Lung microvascular endothelial cell (primary cell): ENCODE measurements at places on chromosomes 12 and 14. TPM values are rescaled to one million over a fixed set of nuclear protein-coding genes. Genes with fewer than 3 reads are reported as not detected.

- DNase-seq, result no peak
These were observed 49.2 kb upstream of the AEBP2 start for GRCh38 chr12:19390051-19390598.

GYS2 gene
- not detected in 2 replicates for total RNA-seq

- no peak for DNase-seq
These were observed 39.8 kb downstream of the TRPV4 start for GRCh38 chr12:109793411-109793810.

DNA sequence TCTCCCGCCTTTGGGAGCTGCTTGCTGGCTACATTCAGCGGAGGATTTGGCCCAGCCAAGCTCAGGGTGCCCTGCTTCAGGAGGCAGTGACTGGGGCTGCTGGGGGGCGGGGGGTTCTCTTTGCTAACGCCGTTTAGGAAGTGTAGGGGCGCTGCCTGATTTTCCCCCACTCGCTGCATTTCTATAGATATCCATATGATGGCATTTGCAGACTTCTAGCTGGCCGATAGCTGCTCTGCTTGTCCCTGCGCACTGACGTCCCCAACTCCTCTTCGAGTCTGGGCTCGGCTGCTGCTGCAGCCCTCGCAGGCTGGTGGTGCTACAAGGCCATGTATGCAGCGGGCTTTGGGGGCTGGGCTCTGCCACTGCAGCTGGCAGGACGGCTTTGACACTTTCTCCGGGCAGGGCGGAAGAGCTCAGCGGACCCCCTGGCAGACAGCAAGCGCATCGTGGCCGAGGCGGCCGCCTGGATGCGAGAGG, 3.1 kb downstream of the LRFN5 start:
- no peak for DNase-seq

NEK9 gene
- 18.1 and 32.7 TPM in 2 replicates for total RNA-seq

CFAP251 gene
- total RNA-seq, result 1.7 and 2.6 TPM in 2 replicates

GRCh38 chr14:58738876-58739275, 101.1 kb downstream of the DACT1 start:
- DNase-seq, result no peak

DNA sequence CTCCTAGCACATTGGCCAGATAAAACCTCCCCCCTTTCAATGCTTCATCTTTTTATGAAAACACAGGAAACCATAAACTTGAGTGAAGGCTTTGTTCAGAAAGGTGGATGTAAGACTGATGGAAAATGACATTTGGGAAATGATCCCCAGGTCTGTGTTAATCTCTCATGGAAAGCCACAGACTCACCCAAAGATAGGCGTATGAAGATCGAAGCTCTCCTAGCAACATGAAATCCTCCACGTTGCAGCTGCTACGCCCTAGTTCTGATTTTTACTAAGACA, 63.4 kb upstream of the PTGR2 start:
- peak; percentile 71 for DNase-seq

LAG3 gene
- total RNA-seq, result 0.20 and 0.22 TPM in 2 replicates

- DNase-seq, result no peak
These were observed 19.0 kb downstream of the GLT1D1 start for GRCh38 chr12:128872303-128872702.

GRCh38 chr12:49027846-49028555, 9.4 kb upstream of the PRKAG1 start:
- DNase-seq, result no peak

DNA sequence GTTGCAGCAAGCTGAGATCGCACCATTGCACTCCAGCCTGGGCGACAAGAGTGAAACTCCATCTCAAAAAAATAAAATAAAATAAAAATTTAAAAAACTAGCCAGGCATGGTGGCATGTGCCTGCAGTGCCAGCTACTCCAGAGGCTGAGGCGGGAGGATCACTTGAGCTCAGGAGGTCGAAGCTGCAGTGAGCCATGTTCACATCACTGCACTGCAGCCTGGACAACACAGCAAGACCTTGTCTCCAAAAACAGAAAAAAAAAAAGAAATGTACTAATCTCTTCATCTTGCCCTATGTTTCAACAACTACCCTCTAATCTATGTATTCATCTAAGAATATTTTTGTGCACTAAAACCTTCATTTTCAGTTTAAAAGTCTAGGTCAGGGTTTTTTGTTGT, 6.5 kb downstream of the NAA25 start:
- DNase-seq, result no peak

DNA sequence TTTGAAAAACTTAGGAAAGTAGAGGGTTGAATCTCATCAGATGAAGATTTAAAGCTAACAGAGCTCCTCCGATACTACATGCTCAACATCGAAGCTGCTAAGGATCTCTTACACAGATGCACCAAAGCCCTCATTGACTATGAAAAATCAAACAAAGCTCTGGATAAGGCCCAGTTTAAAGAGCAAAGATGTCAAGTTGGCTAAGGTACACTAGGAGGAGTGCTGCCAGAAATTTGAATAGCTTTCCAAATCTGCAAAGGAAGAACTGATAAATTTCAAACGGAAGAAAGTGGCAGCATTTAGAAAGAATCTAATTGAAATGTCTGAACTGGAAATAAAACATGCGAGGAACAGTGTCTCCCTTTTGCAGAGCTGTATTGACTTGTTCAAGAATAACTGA, 141.2 kb downstream of the SLC5A8 start:
- DNase-seq, result no peak

GRCh38 chr12:54032086-54032619, 697 bp upstream of the HOXC5 start:
- no peak for DNase-seq

DNA sequence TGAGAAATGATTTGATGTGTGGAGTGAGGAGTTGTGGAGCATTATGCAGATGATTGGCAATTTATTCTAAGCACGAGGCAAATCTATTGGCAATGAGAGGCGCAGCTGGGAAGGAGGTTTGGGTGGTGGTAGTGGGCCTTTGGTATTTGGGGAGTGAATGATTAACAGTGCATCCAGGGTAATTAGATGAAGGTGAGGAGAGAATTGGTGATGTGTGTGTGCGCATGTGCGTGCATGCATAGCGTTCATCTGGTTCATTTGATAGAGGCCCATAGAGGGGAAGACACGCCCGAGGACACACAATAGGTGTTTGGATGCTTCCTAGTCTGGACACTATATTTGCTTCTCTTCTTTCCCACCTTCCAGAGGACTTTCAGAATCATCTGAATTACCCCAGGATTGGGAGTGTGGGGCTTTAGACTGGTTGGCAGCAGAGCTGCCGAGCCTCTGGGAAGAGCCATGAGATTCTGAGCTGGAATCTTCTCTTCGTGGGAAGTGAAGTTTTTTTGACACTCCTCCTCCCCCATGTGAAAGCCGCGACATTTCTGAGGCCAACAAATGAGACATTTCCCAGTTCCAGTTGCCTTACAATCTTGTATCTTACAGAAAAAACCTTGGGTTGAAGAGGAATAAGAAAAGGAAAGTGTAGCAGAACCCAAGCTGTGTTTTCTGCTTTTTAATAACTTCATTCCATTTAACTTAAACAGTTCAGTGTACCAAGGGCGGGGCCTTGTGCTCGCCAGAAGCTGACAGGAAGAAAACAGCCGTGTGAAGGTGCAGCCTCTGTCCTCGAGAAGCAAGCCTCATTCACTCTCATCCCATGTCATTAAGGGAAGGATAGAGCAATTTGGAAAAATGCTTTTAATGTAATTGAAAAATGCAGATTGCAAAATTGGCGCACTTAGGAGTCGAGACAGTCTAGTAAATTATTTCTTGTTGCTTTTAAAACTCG, 65.2 kb downstream of the SLC25A47 start:
- no peak for DNase-seq

MAP1LC3B2 gene
- total RNA-seq, result 0.40 and 0.65 TPM in 2 replicates

DNA sequence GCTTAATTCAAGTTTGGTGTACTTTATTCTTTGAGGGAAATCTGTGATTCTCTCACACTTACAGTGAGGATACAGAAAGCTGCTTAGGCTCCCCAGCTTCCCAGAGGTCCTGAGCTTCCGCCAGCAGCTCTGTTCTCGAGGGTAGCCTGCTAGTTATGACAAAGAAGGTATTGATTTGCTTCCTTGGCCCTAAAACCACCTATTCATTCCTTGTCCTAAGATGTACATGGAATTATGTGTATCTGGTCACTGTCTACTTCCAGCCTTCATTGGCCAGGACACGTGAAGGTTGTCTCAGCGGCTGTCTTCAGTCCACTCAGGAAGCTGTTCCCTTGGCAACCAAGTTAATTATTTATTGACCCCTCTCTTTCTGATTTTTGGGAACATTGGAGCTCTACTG, 55.7 kb downstream of the GALNT8 start:
- no peak for DNase-seq

- DNase-seq, result no peak
These were observed at the start of gene ANO2 for GRCh38 chr12:5945071-5946008. Gene ANO2 (minus strand): TSS chr12:5945259. CDS start chr12:5945217, 42 bp downstream.

DNA sequence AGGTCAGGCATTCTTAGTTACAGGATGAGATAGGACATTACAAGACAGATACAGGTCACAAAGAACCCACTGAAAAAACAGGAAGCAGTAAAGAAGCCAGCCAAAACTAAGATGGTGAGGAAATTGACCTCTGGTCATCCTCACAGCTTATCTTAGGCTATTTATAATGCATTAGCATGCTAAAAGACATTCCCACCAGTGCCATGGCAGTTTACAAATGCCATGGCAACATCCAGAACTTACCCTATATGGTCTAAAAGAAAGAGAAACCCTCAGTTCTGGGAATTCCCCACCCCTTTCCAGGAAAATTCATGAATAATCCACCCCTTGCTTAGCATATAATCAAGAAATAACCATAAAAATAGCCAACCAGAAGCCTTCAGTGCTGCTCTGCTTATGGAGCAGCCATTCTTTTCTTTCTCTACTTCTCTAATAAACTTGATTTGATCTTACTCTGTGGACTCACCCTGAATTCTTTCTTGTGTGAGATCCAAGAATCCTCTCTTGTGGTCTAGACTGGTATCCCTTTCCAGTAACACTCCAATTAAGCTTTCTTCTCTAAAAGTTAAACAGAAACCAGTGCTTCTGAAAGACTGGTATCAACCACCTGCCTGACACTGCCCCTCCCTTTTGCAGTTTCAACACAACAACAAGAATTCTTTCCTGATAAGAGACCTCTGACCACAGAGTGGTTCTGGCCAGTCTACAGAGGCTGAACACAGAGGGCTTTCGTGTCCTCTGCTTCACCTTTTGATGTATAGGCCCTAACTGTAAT, 86.9 kb downstream of the BCAT1 start:
- DNase-seq, result peak; percentile 83

ANO4 gene
- total RNA-seq, result 0.99 and 1.3 TPM in 2 replicates

AICDA gene
- total RNA-seq, result not detected in 2 replicates

- peak; percentile 35 for DNase-seq
These were observed 47.2 kb upstream of the PLEKHG3 start for GRCh38 chr14:64656986-64657385.

LMO3 gene
- total RNA-seq, result under 0.01 TPM in 1 of 2 replicates, not detected in the other

GRCh38 chr12:64609536-64610078, 688 bp upstream of the RASSF3 start:
- DNase-seq, result peak; percentile 52

DNA sequence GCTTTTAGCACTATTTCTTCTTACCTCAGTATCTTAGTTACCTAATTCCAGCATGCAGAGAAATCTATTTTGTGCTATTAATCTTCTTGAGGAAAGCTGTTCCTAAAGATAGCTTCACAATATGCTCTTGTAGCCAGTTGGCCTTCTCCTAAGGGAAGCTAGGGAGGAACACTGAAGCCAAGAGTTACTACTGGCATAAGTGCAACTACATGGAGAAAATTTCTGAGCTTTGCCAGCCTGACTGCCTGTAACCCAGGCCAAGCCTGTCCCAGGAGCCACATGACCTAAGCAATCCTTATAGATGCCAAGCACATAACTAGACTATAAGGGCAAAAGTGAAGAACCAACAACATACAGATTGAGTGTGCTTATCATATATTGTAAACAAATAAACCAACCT, 890.2 kb downstream of the FLRT2 start:
- no peak for DNase-seq

- no peak for DNase-seq
These were observed 39.2 kb downstream of the IGF1 start for GRCh38 chr12:102441077-102441596.

DNA sequence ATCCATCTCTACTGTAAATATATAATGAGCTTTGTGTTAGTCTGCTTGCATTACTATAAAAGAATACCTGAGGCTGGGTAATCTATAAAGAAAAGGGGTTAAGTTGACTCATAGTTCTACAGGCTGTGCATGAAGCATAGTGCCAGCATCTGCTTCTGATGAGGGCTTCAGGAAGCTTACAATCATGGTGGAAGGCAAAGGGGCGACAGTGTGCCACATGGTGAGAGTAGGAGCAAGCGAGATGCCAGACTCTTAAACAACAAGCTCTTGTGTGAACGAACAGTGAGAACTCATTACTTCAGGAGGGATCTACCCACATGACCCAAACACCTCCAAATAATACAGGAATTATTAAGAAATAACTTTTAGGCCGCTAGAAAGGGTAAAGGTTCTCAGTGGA, 28.1 kb downstream of the APOBEC1 start:
- no peak for DNase-seq

DNA sequence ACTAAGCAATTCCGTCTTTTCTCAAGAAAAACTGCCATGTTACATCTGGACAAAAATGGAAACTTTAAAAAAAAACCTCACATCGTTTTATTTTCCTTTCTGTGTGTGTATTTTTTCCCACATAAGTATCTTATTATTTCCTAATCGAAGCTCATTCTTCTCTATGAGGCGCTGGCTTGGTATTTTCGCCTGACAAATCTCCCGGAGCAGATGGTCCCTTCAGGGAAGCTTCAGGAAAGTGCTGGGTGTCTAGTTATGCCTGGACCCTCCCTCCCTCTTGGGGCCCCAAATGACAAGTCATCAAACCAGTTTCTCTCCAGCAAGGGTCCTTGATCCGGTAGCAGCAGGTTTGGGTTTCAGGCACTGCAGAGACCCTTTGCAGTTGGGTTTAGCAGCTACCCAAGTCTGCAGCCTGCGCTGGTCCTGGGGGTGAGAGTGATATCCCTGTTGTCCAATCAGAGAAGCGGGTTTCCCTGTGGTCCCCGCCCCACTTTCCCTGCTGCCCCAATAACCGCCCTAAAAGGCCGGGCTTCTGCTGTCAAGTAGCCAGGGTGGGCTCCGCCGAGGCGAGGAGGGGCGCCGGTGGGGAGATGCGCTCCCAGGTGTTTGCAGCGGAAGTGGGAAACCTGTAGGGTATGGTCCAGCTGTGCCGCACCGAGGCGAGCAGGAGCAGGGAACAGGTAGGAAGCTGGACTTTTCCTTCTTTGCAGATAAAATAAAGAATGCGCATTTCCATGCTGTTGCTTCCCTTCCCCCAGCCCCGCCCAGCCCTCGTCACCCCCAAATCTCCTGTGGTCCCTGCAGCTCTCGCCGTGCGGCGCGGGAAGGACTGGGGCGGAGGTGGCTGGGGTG, at the start of gene CNTN1:
Gene CNTN1, plus strand, starts transcription at position 527 of the 852 bp plus-strand sequence.
- DNase-seq, result peak; percentile 1

- no peak for DNase-seq
These were observed 20.7 kb downstream of the C12orf42 start for GRCh38 chr12:103475073-103475472.

- no peak for DNase-seq
These were observed 35.8 kb downstream of the SLC6A12 start for GRCh38 chr12:177980-178828.

DNA sequence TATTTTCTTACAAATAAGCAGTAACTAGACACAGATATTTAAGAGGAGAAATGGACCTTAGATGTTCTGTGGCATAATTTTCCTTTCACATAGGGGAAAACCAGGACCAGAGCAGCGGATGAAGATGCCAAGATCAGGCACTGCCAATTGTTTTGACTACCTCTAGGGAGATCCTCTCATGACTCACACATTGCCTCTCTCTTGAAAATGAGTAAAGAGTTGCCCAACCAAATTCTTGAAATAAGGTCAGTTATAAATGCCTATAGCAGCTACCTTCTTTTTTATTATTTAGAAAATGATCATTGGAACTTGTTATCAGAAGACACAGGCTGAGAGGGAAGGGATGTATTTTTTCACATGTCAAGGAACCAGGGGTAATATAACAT, 263.4 kb upstream of the PLEKHG7 start:
- no peak for DNase-seq

TEX52 gene
- total RNA-seq, result not detected in 2 replicates
